ENCODE measurements at places on chromosomes 3 and 15. TPM values are rescaled to one million over a fixed set of nuclear protein-coding genes. Genes with fewer than 3 reads are reported as not detected.

The IGSF10 gene
- total RNA-seq = 0.49 TPM

The PCLAF gene
- 167 TPM for total RNA-seq

The DTX3L gene
- total RNA-seq = 6.0 TPM

The NPAP1 gene
- not detected for total RNA-seq

The PAQR5 gene
- 110 TPM for total RNA-seq

The POPDC2 gene
- 0.78 TPM for total RNA-seq

The KIF7 gene
- total RNA-seq = 5.7 TPM

The PATL2 gene
- total RNA-seq = 0.07 TPM

The GOLGA8G gene
- not detected for total RNA-seq

The ZNF860 gene
- total RNA-seq = 1.2 TPM

The HACD3 gene
- total RNA-seq = 138 TPM

The PLS1 gene
- 13.7 TPM for total RNA-seq

The TBCCD1 gene
- total RNA-seq = 6.5 TPM

The GOLGA8R gene
- total RNA-seq = 0.15 TPM

The OR5K2 gene
- not detected for total RNA-seq

The UBE2E2 gene
- 23.3 TPM for total RNA-seq

The XCR1 gene
- not detected for total RNA-seq

The C3orf85 gene
- total RNA-seq = not detected

The VEPH1 gene
- not detected for total RNA-seq

The ANKRD63 gene
- total RNA-seq = not detected

The GOLGA8S gene
- 0.09 TPM for total RNA-seq

The CDHR4 gene
- total RNA-seq = 0.29 TPM
